ENCODE measurements at places on chromosomes 13 and 19.

- no peak for DNase-seq
Observed at GRCh38 chr19:37969695-37970094, 62.7 kb downstream of the SIPA1L3 start.

DNA sequence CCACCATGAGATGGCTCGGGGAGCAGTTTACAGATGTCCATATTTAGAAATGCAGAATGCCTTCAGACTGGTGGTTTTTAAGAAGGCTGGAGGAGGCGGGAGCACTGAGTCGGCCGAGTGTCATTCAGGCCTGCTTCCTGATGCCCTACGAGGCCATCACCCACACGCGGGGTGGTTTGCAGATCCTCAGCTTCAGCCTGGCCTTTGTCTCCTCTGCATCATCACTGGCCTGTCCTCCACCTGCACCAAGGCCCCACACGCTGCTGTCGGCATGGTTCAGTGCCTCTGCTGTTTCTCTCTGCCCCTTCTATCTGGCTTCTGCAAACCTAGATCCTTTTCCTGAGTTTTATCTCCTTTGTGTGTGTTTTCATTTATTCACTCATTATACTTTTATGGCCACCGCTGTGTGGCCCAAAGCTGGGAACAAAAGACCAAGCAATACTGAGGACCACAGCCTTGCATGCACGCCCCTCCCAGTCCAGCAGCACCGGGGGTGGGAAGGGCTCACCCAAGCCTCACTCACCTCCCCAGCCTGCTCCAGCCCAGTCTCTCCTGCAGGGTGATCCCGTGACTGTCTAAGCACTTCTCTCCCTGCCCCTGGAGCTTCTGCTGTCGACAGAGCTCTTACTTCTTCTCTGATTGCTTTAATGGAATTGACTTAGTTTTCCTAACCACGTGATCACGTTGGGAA is 240.8 kb downstream of the TEX29 start:
- DNase-seq, result no peak

DNA sequence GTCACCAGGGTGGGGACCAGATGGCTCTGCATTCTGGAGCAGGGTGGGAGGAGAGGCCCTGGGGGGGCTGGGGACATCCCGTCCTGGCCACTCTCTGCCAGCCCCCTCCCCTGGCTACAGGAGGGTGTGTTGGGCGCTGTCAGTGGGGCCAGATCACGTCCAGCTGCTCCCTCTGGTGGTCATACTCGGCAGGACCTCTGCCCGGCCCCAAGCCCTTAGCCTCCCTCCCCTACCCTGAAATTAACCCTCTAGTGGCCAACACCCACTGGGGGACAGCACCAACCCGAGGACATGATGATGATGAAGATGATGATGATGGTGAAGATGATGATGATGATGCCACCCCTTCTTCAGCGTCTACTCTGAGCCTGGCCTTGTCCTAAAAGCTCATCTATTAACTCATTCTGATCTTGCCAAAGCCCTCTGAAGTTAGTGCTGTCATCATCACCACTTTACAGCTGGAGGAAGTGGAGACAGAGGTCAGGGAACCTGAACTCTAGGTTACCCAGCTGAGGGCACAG is 590 bp upstream of the LGI4 start:
- peak; percentile 86 for DNase-seq

- DNase-seq, result no peak
Observed at GRCh38 chr19:22606954-22607652, 27.0 kb upstream of the ZNF492 start.

DNA sequence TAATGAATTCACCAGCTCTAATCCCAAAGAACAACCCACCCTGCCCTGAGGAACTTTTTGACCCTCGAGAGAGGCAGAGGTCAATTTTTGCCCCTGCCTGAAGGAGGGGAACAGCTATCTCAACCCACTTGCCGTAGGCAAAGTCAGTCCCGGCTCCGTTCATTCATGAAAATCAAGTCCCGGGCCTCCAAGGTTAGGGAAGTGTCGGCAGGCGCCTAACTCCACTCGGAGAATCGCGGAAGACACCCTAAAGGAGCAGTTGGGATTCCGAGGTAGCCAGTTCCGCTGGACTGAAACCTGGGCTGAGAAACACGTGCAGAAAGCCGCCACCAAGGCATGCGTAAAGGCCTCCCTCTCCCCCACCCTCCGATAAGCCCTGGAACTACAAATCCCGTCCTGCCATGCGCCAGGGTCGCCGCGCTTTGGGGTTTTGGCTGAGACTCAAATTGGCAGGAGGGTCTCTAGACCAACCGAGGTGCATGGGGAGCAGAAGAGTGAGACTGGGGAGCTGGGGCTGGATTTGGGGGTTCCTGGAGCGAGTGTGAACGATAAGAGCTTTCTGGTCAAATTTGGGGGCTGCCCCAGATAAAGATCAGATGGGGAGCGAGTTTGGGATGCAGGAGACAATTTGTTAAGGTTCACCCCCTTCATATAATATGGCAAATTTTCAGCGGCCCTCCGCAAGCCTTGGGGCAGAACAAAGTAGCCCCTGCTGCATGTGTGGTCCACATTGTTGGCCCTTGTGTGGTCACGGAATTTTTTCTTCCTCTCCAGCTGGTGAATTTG is at the start of gene TNPO2:
TNPO2 (minus strand) TSS at position 292 of the 786 bp plus-strand sequence. CDS start 2,955 bp downstream, outside the sequence.
- peak; percentile 86 for DNase-seq

GRCh38 chr13:98307463-98308085 is 130.5 kb upstream of the RNF113B start:
- no peak for DNase-seq

DNA sequence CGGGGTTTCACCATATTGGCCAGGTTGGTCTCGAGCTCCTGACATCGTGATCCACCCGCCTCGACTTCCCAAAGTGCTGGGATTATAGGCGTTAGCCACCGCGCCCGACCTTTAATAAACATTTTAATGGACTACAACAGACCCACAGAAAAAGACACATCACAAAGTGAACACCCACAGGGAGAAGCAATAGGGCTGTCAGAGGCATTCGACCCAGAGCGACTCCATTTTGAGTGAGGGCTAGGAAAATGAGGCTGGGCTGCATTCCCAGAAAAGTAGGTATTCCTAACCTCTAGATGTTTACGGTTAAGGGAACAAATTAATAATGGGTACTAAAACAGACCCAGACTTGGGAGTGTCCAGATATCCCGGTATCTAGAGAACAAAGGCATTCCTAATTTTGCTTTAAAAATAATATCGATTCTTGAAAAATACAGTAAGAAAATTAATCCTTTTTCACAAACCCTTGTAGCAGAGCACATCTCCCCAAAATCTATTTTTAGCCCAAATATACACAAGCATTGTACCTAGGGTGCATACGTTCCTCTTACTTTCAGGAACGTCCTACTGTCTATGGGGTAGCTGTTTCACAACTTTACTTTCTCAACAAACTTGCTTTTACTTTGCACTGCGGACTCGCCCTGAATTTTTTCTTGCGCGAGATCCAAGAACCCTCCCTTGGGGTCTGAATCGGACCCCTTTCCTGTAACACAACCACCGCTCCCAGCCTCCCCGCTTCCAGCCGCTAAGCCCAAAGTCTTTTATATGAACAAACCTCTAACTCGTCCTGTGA is 811 bp upstream of the ZNF8 start:
- DNase-seq, result no peak

DNA sequence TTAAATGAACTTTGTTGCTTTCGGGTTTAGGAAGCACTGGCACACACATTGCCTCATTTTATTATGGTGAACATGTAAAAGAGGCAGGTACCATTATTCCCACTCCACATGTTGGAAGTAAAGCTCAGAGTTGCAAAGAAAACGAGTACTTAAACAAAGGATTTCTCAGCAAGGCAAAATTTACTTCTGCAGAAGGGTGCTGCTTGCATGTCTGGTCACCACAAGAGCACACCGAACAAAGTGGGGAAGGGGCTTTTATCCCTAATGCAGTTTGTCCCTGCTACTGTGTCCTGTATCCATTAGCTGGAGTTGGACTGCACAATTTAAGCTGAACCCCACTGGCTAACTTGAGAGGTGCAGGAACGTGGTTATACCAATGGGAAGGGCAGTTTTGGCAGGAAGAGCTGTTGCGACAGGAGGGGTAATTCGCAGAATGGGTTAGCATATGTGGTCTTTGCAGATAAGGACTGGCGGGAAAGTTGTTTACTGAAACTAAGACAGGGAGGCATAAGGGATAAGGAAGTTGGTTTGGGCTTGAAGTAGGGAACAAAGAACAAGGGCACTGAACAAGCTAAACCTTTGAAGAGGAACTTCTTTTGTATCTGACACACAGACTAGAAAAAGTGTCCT is 545.5 kb downstream of the UQCRFS1 start:
- DNase-seq, result no peak

- DNase-seq, result no peak
Observed at GRCh38 chr19:58296104-58296503, 9.1 kb upstream of the ERVK3-1 start.

GRCh38 chr13:30065181-30065580 is 214.8 kb upstream of the UBL3 start:
- DNase-seq, result no peak

DNA sequence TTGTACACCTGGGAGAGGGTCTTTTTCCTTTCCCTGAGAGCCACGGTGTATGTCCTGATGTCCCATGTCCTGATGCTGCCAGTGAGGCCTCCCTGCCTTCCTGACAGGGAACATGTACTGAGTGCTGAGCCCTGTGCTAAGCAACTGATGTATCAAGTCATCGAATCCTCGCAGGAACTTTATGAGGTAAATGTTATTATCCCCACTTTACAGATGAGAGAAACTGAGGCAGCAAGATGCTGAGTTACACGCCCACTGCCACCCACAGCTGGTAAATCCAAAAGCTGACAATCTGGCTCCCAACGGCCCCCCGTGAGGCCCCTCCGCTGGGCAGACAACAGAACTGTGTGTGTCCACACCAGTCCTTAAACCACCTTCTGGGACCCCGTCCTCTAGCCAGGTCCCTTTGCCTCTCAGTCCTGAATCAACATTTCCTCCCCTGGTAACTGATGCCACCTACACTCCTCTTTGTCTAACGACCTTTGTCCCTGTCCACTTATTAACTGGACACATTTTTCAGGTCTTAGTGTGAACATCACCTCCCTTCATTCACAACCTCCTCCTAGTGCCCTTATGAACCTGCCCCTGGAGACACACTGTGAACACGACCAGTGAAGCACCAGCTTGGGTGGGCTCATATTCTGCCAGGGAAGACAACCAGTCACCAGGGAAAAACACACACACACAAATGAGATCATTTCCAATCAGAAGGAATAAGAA is 5.4 kb upstream of the VSIG10L start:
- no peak for DNase-seq

DNA sequence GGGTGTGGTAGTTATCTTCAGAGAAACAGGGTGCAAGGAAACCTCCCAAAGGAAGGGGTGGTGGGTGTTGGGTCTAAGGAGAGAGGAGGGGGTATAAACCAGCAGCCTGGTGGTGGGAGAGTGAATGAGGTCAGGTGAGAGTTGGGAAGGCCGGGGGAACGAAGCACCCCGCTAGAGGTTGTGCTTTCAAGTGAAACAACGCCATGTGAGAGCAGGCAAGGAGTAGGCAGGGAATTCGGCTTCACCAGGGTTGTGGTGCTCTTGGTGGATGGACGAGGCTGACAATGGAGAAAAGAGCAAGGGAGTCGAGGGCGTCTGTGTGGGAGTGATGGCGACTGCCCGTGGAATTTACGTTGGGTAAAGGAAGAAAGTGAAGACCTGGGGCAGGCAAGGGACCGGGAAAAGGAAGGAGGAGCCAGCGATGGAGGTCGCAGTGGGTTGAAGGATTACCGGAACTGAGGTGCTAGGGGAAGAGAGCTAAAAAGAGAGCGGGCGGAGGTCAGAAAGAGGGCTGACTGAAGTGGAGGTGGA is 2.1 kb upstream of the MLNR start:
- DNase-seq, result no peak

DNA sequence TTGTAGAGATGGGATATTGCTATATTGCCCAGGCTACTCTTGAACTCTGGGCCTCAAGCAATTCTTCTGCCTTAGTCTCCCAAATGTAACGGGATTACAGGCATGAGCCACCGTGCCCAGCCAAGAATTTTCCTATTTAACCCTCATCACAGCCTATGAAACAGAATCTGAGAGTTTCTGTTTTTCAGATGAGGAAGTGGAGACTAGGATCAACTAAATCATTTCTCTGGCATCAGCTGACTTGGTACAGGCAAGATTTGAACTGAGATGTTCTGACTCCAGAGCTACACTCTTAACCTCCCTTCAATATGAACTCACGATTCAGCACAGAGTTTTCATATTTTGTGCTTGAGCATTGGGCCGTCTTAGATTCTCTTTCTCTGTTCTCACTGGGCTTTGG is 8.1 kb downstream of the ZNF460 start:
- no peak for DNase-seq

- no peak for DNase-seq
Observed at GRCh38 chr13:93953841-93954240, 525.6 kb downstream of the DCT start.

GRCh38 chr13:32179708-32180107 is 135.5 kb downstream of the ZAR1L start:
- DNase-seq, result no peak

DNA sequence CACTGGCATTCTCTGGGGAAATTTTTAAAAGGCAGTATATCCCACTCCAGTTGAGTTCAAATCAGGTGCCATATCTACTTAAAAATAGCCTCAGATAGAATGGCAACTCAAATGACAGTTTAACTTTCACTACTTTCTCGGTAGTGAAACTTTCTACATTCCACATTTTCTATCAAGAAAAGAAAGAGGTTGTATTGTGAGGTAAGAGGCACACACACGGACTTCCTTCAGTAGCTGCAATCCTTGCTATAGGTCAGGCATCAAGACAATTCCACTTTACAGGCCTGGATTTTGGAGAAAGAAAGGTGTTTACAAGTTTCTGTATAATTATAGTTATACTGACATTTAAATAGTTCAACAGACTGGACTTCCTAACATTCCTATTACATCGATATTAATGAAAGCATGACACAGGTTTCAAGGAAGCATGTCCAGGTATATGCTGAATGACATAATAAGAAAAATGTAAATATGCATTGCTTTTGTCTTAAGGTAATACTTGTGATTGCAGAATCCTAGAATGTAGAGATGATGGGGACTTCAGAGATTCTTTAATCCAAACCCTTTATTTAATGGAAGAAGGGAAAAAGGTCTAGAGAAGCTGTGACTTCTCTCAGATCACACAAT is 5.2 kb downstream of the STARD13 start:
- no peak for DNase-seq

Data from stimulated activated CD8-positive, alpha-beta memory T cell treated with anti-CD3 and anti-CD28 coated beads, Interleukin-4, amount 100 ng/mL, for 48 hours (primary cell).